ENCODE measurements at places on chromosomes 6 and 20. TPM values are rescaled to one million over a fixed set of nuclear protein-coding genes. Genes with fewer than 3 reads are reported as not detected.

Gene TRAPPC3L
- not detected for total RNA-seq

Gene PRDM1
- 4.3 TPM for total RNA-seq

Gene CCM2L
- 0.13 TPM for total RNA-seq

Gene NQO2
- total RNA-seq: 27.6 TPM

Gene ZBTB12
- 2.0 TPM for total RNA-seq

Gene ZNF391
- 3.3 TPM for total RNA-seq

Gene RHAG
- total RNA-seq: not detected

Gene LTB
- total RNA-seq: not detected

Gene VPS16
- 35.2 TPM for total RNA-seq

All from epithelial cell of alveolus of lung (primary cell).